ENCODE measurements at places on chromosomes 5 and 9. TPM values are rescaled to one million over a fixed set of nuclear protein-coding genes. Genes with fewer than 3 reads are reported as not detected.

- no peak for DNase-seq
Measured at GRCh38 chr9:89610391-89610925, 5.6 kb downstream of the GADD45G start.

GRCh38 chr9:136095070-136096058 lies at the start of gene NACC2:
Gene NACC2, minus strand, starts transcription at chr9:136095289. Its CDS starts 44,768 bp downstream, at chr9:136050521.
- DNase-seq, result peak; percentile 73

DNA sequence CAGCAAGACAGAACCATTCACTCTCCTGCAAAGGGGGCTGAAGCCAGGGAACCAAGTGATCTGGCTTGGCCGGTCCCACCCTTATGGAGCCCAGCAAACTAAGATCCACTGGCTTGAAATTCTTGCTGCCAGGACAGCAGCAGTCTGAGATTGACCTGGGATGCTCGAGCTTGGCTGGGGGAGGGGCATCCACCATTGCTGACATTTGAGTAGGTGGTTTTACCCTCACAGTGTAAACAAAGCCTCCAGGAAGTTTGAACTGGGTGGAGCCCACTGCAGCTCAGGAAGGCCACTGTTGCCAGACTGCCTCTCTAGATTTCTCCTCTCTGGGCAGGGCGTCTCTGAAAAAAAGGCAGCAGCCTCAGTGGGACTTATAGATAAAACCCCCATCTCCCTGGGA lies 60.5 kb downstream of the TNFSF8 start:
- no peak for DNase-seq

DNA sequence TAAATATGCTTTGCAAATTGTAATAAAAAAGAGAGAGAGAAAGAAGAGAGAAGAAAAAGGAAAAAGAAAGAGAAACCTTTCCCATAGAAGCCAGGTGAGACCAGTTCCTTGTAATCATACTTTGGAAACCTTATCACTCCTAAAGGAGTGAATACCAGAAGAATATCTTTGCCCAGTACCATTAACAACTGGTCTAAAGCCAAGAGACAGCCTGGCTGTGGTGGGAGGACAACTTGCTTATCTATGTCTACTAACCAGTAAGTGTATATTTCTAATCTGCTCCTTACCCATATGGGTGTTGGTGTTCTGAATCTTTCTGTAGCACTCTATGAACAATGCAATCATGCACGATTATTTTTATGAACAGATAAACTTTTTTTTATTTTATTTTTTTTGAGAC lies 10.5 kb upstream of the TXN start:
- no peak for DNase-seq

DNA sequence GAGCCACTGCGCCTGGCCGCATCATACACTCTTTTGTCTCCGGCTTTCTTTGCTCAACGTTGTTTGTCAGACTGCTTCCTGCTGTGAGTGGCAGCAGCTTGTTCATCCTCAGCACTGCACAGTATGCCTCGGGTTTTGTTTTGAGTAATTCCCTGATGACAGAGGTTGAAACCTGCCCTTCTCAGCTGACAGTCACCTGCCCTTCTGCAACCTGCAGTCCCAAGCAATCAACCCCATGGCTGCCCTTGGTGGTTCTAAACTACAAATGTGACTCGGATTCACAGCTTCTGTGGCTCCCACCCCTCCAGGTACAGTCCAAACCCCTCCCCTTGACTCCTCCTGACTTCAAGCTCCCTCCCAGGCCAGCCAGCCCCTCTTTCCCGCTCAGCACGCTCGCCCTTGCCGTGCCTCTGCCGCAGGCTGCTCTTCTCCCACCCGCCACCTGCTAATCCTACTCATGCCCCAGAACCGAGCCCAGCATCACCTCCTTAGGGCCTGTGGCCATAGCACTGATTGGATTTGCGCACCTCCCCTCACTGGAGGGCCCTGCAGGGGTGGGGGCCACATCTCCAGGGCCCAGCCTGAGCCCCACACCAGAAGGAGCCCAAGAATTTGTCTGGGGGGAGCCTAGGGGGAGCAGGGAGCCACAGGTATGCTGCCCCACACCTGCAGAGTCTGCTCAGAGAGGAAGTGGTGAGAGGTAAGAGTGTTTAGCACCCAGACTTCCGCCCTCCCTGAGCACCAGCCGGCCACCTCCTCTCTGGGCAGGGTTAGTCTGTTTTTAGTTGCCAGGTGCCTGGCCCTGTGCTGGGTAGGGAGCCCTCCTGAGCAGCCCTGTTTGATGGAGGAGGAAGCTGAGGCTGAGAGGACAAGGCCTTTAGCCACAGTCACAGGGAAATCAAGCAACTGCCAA lies 10.1 kb downstream of the EEIG1 start:
- no peak for DNase-seq

Gene CARTPT
- not detected for total RNA-seq
